ENCODE measurements at places on chromosomes 4 and X.

DNA sequence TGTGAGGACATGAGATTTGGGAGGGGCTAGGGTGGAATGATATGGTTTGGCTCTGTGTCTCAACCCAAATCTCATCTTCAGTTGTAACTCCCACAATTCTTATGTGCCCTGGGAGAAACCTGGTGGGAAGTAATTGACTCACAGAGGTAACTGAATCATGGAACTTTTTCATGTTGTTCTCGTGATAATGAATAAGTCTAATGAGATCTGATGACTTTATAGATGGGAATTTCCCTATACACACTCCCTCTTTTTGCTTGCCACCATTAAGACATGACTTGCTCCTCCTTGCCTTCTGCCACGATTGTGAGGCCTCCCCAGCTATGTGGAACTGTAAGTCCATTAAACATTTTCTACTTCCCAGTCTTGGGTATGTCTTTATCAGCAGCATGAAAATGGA lies 253.2 kb upstream of the GK2 start:
- no peak for DNase-seq

- no peak for DNase-seq
Observed at GRCh38 chr4:20383969-20384368, 132.3 kb downstream of the SLIT2 start.

DNA sequence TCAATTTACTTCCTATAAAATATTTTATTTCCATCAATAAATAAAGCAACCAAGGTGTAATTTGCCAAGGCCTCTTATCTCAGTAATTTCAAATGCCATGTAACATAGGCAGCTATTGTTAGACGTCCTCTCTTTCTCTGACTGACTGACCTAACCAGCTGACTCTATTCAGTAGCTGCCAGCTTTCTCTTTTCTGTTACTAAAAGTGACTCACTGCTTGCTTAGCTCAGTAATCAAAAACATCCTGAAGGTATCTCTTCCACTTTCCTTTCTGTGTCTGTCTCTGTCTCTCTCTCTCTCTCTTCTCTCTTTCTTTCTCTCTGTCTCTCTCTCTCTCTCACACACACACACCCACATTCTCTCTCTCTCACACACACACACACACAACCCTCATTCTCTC lies 134.2 kb downstream of the SPOCK3 start:
- no peak for DNase-seq

GRCh38 chrX:129823522-129823921 lies 20.2 kb downstream of the ZDHHC9 start:
- DNase-seq, result no peak

GRCh38 chr4:161991811-161992210 lies 172.0 kb downstream of the FSTL5 start:
- no peak for DNase-seq

DNA sequence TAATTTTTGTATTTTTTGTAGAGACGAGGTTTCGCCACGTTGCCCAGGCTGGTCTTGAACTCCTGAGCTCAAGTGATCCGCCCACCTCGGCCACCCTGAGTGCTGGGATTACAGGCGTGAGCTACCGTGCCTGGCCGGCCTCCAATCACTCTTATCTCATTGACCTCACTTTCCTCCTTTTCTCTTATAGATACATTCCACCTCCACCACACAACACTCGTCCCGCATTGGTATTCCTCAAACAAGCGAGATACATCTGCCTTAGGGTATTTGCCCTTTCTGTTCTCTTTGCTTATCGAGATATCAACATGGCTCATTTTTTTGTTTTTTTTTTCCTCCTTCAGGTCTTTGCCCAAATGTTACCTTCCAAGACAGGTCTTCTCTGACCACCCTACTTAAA lies 1.8 kb upstream of the PRPS1 start:
- DNase-seq, result no peak

GRCh38 chr4:26464420-26465095 lies 25.7 kb downstream of the CCKAR start:
- no peak for DNase-seq

DNA sequence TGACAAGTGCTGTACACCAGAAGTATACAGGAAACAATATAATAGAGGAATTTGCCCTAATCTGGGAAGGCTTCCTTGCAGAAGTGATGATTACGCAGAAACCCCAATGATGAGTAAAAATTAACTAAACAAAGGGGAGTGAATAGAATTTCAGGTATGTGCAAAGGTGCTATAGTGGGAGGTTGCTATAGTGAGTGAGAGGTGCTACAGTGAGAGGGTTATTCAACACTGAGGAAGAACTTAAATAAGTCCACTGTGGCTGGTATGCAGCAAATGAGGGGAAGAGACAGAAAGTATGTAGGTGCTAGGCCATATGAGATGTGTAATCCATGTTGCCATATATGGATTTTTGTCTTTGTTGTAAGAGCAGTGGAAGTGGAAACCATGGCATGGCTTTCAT lies 69.5 kb downstream of the TRIM2 start:
- DNase-seq, result no peak

DNA sequence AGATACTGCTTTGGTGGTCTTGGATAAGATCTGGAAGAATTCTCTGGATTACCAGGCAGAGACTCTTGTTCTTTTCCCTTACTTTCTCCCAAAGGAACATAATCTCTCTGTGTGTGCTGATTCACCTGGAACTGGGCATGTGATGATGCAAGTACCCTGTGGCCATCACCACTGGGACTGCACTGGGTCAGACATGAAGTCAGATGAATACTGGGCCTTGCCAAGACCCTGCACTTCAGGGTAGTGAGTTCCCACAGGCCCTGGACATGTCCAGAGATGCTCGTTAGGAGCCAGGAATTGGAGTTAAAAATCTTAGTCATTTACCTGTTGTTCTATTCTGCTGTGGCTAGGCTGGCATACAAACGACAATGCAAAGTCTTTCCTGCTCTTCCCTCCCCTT lies 290.1 kb upstream of the BMP3 start:
- no peak for DNase-seq

DNA sequence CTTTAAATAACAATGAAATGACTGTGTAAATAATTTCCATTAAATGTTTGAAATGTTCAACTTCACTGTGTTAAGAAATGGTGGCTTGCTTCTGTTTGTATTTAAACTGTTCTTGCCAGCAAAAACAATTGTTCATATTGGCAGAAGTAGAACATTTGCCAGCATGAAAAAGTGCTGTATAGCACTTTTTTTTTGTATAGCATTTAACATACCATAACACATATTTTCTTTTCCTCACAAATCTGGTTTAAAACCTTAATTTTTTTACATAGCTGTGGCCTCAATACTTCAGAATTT lies 94.1 kb downstream of the COX18 start:
- no peak for DNase-seq

- no peak for DNase-seq
Observed at GRCh38 chr4:25950461-25951389, 36.7 kb downstream of the SMIM20 start.

DNA sequence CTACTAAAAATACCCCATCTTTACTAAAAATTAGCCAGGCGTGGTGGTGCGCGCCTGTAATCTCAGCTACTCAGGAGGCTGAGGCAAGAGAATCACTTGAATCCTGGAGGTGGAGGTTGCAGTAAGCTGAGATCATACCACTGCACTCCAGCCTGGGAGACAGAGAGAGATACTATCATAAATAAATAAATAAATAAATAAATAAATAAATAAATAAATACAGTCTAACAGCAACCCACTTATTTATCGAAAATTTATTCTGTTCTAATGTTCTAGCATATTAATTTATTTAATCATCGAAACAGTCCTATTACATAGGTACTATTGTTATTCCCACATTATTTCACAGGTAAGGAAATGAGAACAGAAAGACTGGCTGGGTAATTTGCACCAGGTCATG lies 18.2 kb upstream of the TXK start:
- no peak for DNase-seq

DNA sequence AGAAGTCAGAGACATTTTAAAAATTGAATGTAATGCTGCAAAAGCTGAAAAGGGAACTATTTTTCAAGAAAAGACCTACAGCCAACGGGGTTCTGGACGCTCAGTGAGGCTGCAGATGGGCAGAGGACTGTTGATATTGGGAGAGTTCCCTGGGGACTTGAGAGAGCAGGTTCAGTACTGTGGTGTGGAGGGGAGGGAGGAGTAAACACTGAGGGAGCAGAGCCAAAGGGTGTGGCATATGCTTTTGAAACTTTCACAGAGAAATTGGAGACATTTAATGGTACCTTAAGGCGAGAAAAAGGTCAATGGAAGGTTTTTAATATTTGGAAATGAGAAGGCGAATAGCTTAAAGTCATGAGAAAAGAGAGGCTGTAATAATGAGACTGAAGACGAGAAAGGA lies 62.2 kb upstream of the GPM6A start:
- DNase-seq, result no peak

- DNase-seq, result no peak
Observed at GRCh38 chr4:3745886-3746656, 20.1 kb upstream of the ADRA2C start.

- no peak for DNase-seq
Observed at GRCh38 chr4:88027611-88028608, 20.5 kb downstream of the PKD2 start.

- no peak for DNase-seq
Observed at GRCh38 chr4:108884596-108884995, 121.7 kb upstream of the ETNPPL start.

DNA sequence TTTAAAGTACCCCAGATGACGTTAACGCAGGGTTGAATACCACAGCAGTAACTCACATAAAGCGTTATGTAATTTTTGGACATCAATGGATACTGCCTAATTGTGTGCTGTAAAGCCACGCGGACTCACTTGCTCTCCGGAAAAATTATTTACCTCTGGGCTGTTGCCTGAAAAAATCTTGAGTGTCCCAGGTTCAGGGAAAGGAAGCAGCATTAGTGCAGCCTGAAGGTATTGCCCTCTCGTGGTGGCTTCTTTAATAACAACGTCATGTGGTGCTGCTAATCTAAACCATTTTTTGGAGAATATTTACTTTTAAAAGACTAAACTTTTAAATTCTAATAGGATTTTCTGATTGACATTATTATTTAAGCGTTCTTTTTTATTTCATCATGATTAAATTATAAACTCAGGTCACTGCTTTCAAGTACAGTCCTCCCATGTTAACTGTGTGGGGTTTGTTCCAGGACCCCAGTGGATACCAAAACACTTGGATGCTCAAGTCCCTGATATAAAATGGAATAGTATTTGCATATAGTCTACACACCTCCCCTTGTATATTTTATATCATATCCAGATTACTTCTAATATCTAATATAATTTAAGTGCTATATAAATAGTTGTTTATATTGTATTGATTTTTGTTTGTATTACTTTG lies 384.8 kb downstream of the FAM133A start:
- no peak for DNase-seq

- DNase-seq, result no peak
Observed at GRCh38 chr4:56684320-56685050, 3.4 kb upstream of the HOPX start.

GRCh38 chr4:56317749-56318148 lies 69.5 kb downstream of the AASDH start:
- DNase-seq, result no peak

- no peak for DNase-seq
Observed at GRCh38 chrX:23900220-23900797, 7.4 kb downstream of the APOO start.

DNA sequence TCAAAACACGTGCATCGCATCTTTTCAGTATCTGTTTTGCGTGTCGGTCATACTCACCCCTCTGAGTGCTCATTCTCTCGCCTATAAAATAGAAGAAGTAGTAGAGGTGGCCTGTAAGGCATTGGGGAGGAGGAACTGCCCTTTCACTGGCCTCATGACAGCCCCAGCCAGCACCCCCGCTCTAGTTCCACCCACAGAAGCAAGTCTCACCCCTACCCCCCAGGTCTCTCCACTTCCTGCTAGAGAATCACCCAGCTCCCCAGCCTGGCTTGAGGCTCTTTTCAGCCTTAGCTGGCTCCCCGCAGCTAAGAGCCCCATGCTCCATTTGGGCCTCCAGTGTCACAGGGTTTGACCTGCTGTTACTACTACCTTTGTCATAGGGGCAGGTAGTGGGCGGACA lies 11.8 kb downstream of the HDAC6 start:
- no peak for DNase-seq

GRCh38 chr4:40395908-40396793 lies 61.0 kb downstream of the CHRNA9 start:
- DNase-seq, result peak; percentile 6

GRCh38 chr4:617644-618641 lies 7.4 kb upstream of the PDE6B start:
- DNase-seq, result no peak

GRCh38 chr4:159269956-159270355 lies 167.1 kb downstream of the RAPGEF2 start:
- no peak for DNase-seq

DNA sequence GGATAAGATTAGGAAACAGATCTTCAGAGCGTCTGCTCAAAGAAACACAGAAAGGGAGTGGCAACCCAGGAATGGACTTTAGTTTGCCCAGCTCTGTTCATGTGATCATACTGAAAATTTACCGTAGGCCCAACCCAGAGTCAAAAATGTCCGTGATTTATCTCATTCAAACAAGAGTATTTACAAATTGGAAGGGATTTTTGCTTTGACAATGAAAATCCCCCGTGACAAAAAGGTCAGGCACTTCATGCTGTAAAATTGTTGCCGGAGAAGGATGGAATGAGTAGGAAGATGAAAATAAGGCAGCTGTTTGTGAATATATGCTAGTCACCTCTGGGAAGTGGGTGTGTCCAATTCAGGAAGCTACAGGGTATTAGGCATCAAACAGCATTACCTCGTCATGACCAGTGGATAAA lies 1.2 kb downstream of the SULT1B1 start:
- DNase-seq, result no peak

- DNase-seq, result no peak
Observed at GRCh38 chrX:110722135-110722534, 73.5 kb downstream of the CHRDL1 start.

GRCh38 chr4:158170691-158171561 lies 1.9 kb downstream of the GASK1B start:
- no peak for DNase-seq

- DNase-seq, result no peak
Observed at GRCh38 chr4:25943805-25944204, 29.8 kb downstream of the SMIM20 start.

- no peak for DNase-seq
Observed at GRCh38 chrX:128436397-128437103, 384.3 kb upstream of the ACTRT1 start.

DNA sequence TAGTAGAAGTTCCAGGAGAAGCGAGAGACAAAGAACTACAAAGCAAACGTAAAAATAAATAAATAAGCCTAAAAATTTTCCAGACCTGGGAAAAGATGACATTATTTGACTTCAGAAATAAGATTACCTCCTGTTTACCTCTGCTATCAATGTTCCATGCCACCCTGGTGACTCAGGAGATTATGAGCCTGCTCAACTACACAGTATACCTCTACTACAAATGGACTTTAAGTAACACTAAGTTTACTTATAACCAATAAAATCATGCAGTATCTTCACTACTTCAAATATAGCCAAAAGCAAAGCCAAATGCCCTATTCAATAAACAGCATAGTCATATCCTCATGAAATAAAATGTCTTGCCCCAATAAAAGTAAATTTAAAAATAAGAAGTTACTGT lies 105.4 kb downstream of the CYLC1 start:
- DNase-seq, result no peak

DNA sequence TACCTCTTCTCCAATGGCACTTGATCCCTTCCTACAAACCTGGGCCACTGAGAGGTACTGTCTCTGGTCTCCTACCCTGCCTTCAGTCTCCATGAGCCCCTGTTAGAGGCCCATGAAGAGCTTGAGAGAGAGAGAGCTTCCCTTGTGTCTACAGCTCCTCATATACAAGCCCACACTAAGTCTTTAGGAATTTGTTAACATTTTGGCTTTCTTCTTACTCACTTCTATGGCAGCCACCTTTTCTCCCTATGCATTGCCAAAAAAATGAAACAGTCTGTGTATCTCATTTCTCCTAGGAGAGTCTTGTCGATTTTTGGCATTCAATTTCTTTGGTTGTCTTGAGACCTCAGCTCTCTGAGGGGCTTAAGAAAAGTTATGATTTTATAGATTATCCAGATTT lies 90.9 kb upstream of the LNX1 start:
- DNase-seq, result no peak
